ENCODE measurements at places on chromosomes 16 and 17.

- DNase-seq: peak; percentile 29
These were observed 38.4 kb downstream of the UTP18 start for GRCh38 chr17:51298508-51299371.

DNA sequence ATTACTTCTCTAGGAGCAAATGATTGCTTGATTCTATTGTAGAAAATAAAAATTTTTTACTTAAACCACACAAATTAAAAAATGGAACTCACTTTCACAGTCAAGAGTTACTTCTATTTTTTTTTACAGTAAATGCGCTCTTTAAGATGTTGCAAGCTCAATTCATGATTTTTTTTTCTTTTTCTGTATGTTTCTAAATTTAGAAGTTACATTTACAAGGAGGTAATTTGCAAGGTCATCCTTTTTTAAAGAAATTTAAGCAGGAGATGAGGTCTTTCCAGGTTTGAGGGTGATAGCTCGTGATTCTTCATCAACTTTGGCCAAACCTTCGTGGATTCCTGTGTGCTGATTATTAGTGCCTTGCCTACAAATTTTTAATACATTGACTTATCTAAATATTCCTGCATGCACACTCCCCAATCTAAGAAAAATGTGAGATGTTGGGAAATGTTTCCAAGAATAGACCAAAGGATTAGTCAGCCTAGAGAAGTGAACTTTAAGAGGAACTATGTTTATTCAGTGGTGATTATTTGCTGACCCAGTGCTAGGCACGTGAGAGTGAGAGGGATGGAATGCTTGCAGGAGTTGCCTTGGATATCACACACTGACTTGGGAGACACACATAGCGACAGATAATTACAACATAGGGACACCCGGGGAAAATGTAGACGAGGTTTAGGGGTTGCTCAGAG is 429.8 kb downstream of the MAF start:
- DNase-seq: peak; percentile 90

DNA sequence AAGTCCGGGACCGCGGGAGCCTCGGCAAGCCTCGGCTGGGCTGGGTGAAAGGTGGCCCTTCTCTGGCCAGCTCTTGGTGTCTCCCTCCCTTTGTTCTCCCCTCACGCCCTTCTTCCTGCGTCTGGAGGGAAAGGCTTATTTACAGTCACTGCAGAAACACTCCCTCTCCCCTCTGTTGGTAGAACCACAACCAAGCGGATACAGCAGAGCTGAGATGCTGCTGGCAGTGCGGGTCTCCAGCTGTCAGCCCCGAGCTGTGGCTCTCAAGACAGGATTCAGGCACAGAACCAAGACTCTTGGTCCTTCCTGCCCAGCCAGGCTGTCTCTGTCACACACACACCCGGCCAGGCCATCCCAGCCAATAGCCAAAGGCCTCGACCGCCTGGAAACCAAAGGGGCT is 133.3 kb downstream of the ENGASE start:
- DNase-seq: no peak

GRCh38 chr16:70652322-70652721 is 6.0 kb downstream of the IL34 start:
- DNase-seq: no peak

DNA sequence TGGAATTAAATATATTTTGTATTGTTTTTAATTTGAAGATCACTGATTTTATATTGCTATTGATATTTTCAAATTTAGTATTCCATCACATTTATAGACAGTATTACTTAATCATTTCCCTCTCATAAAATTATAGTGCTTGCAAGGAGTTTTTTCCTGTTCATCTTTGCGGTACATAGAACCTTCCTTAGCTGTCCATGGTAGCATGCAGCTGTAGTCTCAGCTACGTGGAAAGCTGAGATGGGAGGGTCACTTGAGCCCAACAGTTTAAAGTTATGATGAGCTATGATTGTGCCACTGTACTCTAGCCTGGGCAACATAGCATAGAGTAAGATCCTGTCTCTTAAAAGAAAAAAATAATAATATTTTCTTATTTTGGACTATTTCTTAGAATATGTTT is 215.8 kb upstream of the CHMP6 start:
- DNase-seq: no peak

DNA sequence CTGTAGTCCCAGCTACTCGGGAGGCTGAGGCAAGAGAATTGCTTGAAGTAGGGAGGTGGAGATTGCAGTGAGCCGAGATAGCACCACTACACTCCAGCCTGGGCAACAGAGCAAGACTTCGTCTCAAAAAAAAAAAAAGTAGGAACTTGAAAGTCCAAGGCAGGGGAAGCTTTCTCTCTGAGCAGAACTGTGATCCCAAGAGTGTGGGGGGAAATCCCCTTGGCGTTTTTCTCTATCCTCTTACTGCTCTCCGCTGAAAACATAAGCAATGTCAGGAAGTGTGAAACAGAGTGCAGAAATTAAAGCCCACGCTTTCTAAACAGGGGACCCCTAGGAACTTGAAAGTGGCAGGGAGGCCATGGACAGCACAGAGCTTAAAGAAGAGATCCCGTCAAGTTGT is 9.8 kb upstream of the CMTM3 start:
- peak; percentile 87 for DNase-seq

DNA sequence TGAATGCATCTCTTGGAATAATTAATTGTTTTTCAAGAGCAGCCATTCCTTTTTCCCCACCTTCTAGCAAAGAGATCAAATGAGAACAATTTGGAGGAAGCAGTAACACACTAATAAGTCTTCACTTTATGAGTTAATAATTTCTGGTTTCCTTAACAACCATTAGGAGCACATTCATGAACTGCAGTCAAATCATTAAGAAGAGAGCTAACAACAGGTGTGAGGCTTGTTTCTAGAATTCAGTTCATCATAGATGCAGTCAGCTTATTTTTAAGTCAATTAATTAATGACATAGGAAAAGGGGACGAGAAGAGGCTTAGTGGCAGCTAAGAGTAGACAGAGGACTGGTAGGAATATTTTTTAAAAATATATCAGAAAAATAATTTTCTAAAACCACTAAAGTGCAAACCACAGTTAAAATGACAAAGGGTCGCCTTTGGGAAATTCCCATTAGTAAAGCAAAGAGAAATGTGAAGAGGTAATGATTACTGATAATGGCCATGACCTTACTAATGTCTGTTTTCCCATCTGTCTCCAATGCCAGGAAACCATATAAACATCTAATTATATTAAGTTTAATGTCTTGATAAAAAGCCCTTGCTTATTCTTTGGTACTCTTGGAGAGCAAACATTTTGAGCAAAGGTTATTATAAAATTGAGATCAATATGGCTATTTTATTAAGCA is 184.2 kb downstream of the KCNJ2 start:
- no peak for DNase-seq

GRCh38 chr17:66088173-66088572 is 103.8 kb downstream of the CEP112 start:
- DNase-seq: no peak

GRCh38 chr17:69654981-69655855 is 240.7 kb downstream of the MAP2K6 start:
- no peak for DNase-seq

DNA sequence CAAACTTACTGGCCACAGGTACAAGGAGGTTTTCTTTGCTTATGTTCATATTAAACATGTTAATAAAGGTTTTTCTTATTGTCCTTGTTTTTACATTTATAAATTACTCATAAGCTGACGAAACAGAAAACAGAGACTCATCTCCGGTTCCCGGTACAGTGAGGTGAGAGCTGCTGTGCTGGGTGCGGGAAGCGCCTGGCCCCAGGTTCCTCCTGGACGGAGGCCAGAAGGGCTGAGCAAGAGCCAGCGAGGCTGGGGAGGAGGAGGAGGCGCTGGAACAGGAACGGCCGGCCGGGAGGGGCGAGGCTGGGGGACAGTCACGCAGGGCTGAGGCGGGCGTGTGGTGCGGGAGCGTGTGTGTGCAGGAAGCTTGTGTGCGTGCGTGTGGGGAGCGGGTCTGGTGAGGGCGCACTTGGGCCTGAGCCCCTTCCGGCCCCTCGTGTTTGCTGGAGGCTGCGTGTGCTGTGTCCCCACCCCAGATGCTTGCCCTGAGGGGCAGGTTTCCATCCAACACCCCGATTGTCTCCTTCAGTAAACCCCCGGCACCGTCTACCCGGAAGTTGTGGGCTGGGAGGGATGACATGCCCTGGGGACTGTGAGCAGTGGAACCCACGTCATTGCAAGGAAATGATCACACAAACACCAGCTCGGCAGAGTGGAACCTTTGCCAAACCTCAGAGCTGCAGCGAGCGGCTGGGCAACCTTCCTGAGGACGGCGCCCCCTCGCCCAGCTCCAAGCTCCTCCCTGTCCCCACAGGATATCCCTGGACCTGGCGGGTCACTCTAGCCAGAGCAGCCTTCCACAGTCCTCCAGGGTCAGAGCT is 19.5 kb downstream of the CD7 start:
- peak; percentile 89 for DNase-seq

GRCh38 chr17:65099941-65100315 is 37.2 kb upstream of the RGS9 start:
- DNase-seq: peak; percentile 93

DNA sequence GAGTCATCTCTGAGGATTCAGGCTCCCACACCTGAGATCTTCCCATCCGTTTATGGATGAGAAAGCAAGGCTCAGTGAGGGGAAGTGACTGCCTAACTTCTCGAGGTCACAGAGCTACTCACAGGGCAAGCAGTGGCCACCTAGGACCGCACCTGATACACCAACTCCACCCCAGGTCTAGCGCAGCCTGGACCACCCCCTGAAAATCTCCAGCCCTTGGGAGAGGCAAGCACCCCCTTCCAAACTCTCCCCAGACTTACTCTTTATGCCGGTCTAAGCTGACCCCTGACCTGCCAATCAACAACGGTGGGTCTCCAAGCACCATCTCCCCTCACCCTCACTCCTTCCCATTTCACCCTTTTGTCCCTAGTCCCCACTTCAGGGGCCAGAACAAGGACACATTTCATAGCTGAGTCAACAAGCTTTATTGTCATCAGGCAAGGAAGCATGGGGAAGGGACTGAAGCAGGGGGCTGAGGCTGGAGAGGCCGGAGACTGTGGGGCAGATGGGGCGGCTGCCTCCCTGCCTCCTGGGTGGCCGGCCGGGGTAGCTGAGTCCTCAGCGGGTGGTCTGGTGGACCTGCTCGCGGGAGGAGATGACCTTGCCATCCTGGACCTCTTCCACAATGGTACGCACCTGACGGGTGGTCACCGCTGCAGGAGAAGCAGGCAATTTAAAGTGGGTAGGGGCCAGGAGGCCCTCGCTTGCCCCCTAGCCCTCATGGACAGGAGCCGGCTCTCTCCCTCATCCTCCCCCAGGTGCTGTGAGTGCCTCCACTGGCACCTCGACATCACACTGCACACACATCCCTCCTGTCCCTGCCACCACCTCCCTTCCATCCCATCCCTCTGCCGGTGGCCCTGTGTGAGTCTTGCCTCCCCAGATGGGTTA is 5.1 kb downstream of the KRT17 start:
- no peak for DNase-seq

DNA sequence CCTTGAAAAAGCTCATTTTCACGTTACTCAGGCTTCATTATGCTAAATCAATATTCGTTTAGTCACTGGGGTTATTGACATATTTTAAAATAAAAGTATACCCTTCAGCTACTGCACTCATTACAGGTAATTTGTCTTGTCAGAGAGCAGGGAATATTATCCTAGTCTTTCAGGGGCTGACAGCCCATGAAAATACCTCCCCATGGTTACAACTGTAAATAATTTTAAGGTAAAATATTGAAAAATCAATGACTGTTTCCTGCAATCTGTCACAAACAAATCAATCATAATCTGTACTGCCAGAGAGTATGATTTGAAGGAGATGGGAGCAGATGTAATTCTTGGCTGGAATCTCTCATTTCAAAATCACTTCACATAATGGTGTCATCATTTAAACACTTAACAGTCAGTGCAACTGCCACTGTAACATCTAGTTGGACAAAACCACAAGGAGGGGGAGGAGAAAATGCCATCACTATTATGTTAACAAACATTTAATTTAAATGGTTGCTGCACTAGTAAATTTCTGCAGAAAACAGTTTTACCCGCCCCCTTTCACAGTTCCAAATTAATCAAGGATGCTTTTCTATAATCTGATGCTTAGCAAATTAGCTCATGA is 9.3 kb upstream of the IRX5 start:
- DNase-seq: no peak

GRCh38 chr16:53053967-53054669 is 673 bp upstream of the CHD9 start:
- DNase-seq: no peak

DNA sequence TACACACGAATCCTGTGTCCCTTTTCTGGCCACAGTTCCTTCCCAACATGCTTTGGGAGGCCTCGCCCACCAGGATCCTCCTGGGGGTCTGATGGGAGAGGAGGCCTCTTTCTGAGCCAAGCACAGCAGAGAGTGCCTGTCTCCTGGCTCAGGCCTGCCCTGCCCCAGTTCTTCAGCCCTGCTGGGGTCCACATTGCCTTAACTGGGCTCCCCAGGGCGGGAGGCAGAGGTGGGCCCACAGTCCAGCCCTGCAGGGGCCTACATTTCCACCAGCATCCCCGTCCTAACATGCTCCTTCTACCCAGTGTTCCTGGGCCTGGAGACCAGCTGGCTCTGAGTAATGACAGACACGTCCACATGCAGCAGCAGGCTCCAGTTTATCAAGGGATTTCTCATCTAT is 29.6 kb downstream of the WNT9B start:
- DNase-seq: no peak

DNA sequence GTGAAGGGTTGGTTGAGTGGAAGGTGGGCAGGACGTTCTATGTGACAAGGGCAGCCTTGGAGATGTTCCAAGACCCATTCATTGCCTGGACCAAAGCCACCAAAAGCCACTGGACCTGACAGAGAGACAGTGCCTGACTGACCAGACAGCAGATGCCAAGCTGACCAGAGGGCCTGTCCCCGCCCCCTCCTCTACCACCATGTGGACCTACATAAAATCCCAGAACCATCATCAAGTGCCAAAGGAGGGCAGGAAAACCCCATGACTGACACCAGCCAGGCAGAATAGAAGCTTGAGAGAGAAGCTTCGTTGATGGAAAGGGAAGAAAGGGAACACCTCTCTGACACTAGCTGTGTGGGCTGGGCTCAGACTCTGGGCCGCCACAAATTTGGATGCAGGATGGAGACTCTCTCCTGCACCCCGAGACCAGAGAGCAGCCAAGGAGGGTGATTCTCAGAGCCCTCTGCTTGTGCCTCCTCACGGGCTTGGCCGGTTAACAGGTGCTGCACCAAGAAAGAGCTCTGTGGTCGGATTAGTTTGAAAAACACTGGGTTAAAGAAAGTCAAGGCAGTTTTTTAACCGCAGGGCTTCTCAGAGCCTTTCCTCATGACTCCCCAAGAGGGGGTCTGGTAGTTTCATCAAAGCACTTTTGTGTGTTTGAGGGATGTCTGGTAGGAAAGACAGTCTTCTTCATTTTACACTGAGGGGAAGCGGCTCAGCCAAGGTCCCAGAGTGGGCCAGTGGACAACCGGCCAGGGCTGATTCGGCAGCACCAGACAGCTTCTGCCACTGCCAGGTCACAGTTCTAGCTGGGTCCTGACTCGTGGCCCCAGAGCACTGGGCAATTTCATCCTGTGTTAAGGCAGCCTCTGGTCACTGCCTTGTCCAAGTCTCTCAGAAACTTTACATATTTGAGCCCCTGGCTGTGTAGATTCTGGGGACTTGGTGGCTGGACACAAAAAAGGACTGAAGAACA is 1.7 kb downstream of the TNFRSF13B start:
- no peak for DNase-seq

All from inflammatory macrophage treated with lipopolysaccharide for 4 hours (primary cell).